ENCODE measurements at places on chromosomes 1 and 21.

DNA sequence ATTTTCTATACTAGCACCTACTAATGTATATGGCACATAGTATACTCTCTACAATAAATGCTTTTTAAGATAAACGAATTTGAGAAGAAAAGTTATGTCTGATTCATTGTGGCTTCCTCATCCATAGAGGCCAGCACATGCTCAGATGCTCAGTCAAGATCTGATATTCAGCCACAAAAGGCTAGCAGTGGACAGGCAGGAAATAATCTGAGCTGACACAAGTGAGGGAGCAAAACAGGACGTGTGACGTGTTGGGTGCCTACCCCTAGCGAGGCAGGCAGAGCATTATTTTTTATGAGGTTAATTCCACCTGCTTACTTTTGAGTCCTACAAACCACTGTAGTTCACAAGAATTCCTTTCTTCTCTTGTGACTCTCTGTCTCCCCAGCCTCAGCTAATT is 550.9 kb downstream of the SMYD3 start:
- no peak for DNase-seq

GRCh38 chr1:3888301-3888700 is 11.8 kb downstream of the C1orf174 start:
- DNase-seq, result no peak

GRCh38 chr1:170354690-170355089 is 177.3 kb upstream of the GORAB start:
- DNase-seq, result no peak

DNA sequence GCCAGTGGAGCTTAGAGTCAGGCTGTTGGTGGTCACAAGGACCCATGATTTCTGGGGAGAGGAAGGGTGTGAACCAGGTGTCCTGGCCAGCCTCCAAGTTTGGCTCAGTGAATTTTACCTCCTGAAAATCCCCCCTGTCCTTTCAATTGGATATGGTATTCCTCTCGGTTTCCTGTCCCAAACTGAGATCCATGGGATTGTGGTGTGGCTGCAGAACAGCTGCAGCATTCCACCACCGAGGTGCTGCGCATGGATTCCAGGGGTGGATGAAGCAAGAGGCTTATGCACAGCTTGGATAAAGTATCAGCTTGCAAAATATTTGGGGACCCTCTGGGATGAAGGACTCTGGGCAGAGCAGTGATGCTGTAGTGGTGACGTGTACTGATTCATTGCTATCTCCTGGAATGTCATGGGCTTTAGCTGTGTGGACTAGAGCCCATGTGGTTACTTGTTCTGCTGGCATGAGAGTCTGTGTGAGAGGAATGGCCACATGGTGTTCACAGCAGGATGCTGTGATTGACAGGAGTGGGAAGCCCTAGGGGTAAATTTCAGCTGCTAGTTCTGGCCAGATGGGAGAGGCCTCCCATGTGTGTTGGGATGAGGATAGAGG is 148.7 kb upstream of the SPAG17 start:
- DNase-seq, result no peak

Measured in fibroblast of pulmonary artery (primary cell).